ENCODE measurements at places on chromosomes 16 and 17. TPM values are rescaled to one million over a fixed set of nuclear protein-coding genes. Genes with fewer than 3 reads are reported as not detected.
A peak's percentile ranks its signal among the peaks of the same experiment; 100 is the strongest.

DNA sequence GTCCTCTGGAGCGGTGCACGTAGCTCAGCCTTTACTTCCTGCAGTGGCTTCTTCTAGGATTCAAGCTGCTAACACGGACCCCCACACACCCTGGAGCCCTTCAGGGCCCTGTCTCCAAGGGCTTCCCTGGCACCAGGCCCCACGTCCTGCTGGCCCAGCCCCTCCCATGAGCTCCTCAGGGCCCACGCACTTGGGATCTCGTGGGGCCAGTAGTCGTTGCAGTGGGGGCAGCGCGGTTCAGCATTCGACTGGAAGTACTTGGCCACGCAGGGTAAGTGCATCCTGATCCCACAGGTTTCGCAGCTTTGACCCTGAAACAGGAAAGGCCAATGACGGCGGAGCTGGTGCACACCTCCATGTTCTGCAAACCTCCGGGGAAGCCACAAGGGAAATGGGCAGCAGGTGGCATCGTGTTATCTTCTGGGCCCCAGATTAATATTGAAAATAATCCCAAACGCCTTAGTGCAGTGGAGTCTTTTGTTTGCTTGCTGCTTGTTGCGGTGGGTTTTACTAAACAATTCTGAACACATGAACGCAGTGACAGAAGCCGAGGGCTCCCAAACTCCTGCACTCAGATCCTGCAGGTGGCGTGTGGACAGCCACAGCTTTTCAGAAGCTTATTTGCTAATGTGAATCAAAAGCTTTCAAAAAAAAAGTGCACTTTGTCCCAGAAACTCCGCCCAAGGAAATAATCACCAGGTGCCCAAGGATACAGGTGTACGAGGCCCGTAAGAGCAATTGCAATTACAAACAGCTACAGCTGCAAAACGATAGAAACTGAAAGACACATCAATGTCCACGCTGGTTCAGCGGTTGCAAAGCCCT is 22.4 kb downstream of the KDM8 start:
- no peak for DNase-seq

GRCh38 chr16:89201439-89202377 is 1.4 kb upstream of the SLC22A31 start:
- no peak for DNase-seq

Gene ELMO3
- 21.6 TPM for total RNA-seq

Gene CSNK2A2
- 28.5 TPM for total RNA-seq

Gene SLC38A8
- not detected for total RNA-seq

Gene ACAP1
- 7.6 TPM for total RNA-seq

Gene NPIPA8
- total RNA-seq = not detected

Gene MYL4
- total RNA-seq = not detected

DNA sequence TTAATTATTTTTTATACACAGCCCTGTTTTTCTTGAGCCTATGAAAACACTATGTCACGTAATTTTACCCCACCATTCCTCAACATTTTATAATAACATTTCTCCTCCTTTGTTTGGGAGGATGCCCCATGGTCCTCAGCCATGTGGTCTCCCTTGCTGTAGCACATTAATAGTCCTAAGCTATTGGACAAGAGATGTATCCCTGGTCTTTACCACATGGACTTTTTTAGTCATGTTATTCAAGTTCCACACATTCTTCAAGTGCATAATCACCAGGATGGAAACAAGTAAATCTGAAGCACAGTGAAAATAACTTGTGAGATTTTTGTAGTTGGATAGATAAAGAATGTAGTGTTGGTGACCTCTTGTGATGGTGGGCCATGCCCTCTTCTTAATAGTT is 2.0 kb upstream of the KRTAP2-3 start:
- DNase-seq = no peak

DNA sequence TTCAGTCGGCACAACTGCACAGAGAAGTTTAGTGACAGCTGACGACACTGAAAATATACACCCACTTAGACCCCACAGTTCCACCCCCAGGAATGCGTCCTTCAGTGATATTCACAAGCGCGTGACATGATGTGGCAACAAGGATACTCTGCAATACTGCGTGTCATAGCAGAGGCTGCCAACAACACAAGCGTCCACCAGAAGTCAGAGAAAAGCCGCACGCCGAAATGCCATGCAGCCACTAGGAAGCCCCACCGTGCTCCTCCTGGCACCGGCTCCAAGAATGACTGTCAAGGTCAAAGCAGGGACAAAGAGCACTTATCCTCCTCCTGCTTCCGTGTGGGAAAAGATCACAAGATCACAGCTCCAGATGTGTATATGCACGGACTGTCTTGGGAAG is 3.5 kb downstream of the ATP2A3 start:
- DNase-seq = no peak

Gene TBC1D3G
- total RNA-seq = not detected

DNA sequence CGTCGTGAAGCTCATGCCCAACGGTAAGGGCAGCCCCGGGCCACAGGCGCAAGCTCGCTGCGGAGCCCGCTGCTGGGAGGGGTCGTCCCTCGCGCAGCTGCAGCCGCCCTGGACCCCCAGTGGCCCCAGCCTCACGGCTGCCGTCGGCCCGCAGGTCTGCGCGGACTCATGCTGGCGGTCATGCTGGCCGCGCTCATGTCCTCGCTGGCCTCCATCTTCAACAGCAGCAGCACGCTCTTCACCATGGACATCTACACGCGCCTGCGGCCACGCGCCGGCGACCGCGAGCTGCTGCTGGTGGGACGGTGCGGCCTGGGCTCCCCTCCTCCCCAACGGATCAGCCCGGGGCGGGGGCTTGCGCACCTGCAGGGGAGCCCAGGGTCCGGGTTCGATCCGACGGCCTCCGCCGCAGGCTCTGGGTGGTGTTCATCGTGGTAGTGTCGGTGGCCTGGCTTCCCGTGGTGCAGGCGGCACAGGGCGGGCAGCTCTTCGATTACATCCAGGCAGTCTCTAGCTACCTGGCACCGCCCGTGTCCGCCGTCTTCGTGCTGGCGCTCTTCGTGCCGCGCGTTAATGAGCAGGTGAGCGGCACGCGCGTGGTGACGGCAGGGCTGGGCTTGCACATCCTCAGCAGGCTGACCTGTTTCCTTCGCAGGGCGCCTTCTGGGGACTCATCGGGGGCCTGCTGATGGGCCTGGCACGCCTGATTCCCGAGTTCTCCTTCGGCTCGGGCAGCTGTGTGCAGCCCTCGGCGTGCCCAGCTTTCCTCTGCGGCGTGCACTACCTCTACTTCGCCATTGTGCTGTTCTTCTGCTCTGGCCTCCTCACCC is 5.8 kb downstream of the SLC5A2 start:
- DNase-seq = no peak

GRCh38 chr17:80817861-80818260 is 173.8 kb upstream of the CHMP6 start:
- no peak for DNase-seq

DNA sequence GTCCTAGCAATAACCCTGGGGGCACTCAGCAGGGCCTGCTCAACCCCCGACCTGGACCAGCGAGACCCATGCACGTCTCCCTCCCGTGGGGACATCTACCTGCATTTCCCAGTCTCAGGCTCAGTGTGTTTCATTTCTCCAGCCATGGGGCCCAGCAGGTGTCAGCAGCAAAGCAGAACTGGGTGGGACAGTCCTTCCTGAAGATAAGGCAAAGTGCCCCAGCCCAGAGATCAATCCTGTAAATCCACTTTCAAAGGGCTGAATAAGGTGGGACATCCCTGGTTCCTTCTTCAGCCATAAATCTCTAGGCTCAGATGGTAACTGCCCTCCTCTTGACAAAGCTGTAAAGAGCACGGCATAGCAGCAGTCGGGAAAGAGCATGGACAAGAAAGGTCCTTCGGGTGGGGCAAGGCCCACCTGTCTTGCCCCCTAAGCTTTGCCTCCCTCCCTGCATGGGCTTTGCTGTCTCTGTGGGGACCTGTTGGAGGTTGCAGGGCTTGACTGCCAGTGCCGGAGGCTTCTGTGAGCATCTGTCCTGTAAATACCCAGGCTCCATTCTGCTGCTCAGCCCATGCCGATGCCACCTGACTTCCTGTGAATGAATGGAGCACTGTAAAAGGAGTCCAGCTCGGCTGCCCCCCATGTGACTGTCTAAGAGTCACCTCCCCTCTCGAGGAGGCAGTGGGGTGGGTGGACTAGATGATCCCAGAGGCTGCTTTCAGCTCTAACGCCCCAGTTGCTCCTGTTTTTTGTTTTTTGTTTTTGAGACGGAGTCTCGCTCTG is 84.8 kb upstream of the TBC1D3K start:
- no peak for DNase-seq

GRCh38 chr17:76593384-76593826 is 7.7 kb upstream of the ST6GALNAC2 start:
- no peak for DNase-seq

DNA sequence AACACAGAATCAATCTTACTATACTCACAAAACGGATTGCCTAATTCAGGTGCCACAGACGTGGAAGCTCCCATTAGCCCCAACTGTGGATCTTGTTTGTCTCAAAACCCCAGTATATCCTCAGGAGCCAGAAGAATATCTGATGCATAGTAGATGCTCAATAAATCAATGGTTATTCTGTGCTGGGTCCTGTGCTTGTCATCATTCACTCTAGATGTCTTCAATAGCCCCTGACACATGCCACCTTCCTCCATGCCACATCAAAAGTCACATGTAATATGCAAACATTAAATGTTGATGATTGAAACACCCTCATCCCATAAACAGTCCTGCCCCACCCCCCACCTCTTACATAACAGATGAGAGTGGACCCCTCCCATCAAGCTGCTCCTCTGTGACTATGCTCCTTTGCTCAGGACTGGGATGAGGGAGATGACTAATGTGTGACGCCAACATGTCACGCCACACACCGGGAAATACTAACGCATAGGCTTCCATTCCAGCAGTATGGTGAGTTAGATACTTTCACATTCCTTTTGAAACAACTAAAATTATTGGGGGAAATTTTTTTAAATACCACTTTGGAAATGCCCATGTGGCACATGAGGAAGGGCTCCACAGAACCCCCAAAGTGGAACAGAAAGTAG is 267.6 kb upstream of the SDK2 start:
- DNase-seq = peak; percentile 42

Gene FOXJ1
- total RNA-seq = not detected

DNA sequence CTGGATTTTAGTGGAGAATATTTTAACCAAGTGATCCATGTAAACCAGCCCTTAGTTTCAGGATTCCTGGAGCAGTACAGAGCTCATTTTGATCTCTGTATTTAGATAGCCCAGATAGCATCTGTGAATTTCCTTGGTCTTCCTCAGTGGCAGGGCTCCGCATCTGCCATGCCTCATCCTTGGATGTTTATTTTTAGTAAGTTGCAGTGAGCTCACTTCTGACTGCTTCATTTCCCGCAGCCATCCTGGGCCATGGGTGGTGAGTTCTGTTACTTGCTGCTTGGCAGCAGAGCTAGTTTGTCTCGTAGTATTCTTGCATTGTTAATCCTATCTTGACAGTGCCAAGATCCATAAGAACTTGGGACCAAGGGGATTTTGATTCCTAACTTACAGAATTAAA is 33.7 kb downstream of the IST1 start:
- DNase-seq = no peak

DNA sequence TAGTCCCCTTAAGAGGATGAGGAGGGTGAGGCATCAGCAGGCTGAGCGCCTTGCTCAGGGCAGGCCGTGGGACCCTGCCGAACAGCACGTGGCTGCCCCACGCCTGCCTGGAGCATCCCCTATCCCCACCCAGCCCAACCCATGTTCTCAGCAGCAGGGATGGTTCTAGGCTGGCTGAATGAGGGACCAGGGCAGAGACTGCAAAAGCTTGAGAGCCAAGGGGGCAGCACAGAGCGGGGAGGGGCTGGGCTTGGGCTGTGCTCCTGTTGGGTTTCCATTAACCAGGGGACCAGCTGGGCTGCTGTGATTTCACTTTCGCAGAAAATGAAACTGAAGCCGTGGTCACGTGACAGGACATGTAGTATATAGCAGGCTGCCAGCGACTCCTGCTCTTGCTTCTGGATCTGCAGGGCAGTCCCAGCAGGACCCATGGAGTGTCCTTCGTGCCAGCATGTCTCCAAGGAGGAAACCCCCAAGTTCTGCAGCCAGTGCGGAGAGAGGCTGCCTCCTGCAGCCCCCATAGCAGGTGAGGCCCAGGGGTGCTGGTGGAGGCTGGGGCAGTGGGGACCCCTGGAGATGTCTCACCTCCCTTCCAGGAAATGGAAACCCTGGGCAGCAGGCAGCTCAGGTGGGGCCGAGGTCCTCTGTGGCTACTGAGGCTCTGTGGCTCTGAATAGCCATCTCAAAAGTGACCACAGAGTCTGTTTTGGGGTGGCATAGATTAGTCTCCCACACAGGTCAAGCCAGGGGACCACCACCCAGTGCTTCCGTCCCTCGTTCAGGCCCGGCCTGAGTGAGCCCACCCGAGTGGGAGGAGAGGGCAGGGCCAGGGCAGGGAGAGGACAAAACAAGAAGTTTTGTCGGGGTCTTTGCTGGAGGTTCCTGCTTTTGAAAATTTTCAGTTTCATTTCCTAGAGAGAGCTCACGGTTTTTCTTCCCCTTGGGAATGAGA is 2.9 kb downstream of the RNF213 start:
- no peak for DNase-seq

Gene C16orf89
- total RNA-seq = 4.4 TPM

GRCh38 chr17:29219378-29220047 is 27.1 kb upstream of the CRYBA1 start:
- no peak for DNase-seq

- no peak for DNase-seq
Measured at GRCh38 chr17:33730131-33730530, 437.0 kb upstream of the ASIC2 start.

Gene HOXB4
- 1.5 TPM for total RNA-seq

DNA sequence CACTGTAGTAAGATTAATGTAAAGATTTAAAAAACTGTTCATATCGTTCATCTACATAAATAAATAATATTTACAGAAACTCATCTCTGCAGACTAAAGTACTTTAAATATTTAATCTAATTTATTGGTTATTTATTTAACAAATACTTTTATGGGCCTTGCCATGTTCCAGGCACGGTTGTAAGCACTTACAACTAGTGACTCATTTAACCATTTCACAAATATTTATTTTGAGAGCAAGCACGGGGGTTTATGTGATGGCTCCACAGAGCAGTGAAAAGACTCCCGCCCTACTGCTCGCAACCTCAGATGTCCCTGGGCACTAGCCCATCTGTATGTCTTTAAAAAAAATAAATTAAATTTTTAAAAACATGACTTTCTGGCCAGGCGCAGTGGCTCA is 575.9 kb downstream of the WWOX start:
- no peak for DNase-seq

DNA sequence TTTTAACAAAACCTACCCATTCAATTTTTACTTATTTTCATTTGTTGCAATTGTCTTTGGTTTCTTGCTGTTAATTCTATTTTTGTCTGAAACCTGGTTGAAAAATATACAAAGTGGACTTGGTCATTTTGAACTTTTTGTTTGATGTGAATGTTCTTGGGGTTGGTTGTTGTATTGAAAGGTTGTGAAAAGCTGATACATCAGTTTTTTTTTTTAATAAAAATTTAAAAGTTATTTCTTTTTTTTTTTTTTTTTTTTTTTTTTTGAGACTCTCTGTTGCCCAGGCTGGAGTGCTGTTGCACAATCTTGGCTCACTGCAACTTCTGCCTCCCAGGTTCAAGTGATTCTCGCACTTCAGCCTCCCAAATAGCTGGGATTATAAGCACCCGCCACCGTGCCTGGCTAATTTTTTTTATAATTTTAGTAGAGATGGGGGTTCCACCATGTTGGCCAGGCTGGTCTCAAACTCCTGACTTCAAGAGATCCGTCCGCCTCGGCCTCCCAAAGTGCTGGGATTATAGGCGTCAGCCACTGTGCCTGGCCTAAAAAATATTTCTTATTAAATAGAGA is 28.9 kb downstream of the WIPF2 start:
- DNase-seq = no peak

- no peak for DNase-seq
Measured at GRCh38 chr17:41167561-41167960, 460 bp downstream of the KRTAP4-3 start.

Gene EME1
- total RNA-seq = 2.9 TPM

GRCh38 chr17:73203135-73203787 is 10.4 kb downstream of the COG1 start:
- no peak for DNase-seq

Data from vagina (tissue), 2 donors.